ENCODE measurements at places on chromosomes 7 and 10. TPM values are rescaled to one million over a fixed set of nuclear protein-coding genes. Genes with fewer than 3 reads are reported as not detected.

PLXDC2 gene
- 33.2 TPM for total RNA-seq

TMEM130 gene
- 1.5 TPM for total RNA-seq

ADAP1 gene
- 5.8 TPM for total RNA-seq

DNA sequence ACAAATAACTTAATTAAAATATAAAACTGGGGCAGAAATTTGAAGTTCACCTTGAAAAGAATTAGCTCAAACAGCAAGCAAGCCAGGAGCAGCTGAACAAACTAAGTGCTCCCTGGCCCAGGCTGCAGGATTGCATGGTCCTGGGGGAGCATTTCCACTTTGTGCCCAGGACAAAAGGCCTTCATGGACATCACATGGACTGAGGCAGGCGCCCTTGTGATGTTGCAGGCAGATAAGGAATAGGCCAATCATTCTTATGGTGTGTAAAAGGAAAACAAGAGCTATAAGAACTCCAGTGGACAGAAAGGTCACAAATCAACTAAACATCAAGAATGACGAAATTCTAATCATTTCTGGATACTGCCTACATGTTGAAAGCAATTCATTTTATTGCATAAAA is 17.5 kb upstream of the TECTB start:
- no peaks in the 10 kb centered on the region for H3K36me3 ChIP-seq
- no peak overlapping the region for H3K4me3 ChIP-seq
- peaks cover 1% of the 10 kb centered on the region for H3K27me3 ChIP-seq

DNA sequence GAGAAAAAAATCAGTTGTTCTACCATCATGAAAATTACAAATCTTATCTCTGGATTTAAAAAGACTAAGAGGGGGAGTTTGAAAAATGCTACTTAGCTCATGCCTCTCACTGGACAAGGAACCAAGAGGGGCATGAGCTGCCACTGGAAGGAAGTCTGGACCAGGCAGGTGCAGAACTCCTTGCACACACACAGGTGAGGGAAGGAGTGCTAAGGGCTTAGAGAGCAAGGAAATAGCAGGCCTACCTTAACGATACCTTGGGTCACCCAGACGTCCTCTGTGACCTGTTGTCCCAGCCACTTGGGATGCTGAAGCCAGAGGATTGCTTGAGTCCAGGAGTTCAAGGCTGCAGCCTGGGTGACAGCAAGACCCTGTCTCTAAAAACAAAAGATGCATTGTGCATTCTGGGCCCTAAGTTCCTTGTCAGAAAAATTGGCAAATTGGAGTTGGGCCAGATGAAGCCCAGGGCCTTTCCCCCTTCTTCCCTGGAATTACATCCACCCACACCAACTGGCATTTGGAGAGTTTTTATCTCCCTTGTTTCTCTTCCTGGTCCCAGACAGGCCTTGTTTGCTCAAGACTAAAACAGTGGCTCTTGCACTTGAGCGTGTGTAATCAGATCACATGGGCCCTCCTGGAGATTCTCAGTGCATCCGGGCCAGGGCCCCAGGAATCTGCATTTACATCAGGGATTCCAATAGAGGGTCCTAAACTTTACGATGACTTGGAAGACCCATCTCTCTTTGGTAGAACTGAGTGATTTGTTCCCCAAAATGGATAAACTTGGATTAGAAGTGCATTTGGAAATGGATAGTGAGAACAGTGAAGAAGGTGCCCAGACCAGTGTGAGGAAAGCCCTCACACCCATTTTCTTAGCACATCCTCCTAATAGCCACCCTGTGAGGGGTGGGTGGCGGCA is 3.0 kb downstream of the DDIT4 start:
- H3K4me3 ChIP-seq: peak overlapping the region; percentile 98
- no peak for DNase-seq
- peaks cover 51% of the 10 kb centered on the region for H3K4me1 ChIP-seq
- H3K27ac ChIP-seq: peak overlapping the region; percentile 100
- peaks cover 19% of the 10 kb centered on the region for H3K36me3 ChIP-seq
- no peaks in the 10 kb centered on the region for H3K27me3 ChIP-seq

GRCh38 chr10:68010426-68010940 is 64.6 kb downstream of the HERC4 start:
- no peaks in the 10 kb centered on the region for H3K4me1 ChIP-seq
- DNase-seq: no peak
- H3K36me3 ChIP-seq: peaks cover 34% of the 10 kb centered on the region
- no peaks in the 10 kb centered on the region for H3K27me3 ChIP-seq
- no peak overlapping the region for H3K27ac ChIP-seq

DNA sequence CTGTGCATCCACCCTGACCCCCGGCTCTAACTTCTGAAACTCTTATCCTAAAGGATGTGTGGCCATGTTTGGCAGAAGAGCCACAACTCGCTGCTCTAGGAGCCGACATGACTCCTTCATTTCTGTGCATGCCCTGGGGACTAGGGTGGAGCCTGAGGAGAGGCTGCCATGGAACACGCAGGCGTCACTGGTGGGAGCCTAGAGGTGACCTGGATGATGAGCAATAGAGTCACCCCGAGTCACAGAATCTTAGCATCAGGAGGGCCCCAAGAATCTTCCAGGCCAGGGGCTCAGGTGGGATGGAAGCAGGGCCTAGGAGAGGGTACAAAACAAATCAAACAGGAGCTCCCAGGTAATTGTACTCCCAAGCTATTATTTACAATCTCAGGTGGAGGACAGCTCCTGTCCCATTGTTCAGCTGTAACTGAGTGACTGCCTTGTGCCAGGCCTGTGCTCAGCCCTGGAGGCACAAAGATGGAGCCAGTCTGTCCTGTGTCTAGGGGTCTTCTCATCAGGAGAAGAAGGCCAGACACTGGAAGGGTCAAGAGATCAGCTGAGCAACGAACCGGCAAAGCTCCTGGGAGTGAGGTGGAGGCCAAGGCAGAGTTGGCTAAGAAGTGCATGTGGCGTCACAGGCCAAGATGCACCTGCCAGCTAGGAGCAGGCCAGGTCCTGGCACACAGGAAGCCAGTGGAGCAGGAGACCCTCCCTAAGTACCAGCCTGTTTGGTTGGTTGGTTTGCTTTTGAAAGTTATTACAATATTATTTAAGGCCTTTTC is 5.8 kb upstream of the ZNF22 start:
- no peak for DNase-seq
- peak overlapping the region; percentile 52 for H3K27ac ChIP-seq
- H3K4me3 ChIP-seq: no peak overlapping the region

GDF2 gene
- not detected for total RNA-seq

DNA sequence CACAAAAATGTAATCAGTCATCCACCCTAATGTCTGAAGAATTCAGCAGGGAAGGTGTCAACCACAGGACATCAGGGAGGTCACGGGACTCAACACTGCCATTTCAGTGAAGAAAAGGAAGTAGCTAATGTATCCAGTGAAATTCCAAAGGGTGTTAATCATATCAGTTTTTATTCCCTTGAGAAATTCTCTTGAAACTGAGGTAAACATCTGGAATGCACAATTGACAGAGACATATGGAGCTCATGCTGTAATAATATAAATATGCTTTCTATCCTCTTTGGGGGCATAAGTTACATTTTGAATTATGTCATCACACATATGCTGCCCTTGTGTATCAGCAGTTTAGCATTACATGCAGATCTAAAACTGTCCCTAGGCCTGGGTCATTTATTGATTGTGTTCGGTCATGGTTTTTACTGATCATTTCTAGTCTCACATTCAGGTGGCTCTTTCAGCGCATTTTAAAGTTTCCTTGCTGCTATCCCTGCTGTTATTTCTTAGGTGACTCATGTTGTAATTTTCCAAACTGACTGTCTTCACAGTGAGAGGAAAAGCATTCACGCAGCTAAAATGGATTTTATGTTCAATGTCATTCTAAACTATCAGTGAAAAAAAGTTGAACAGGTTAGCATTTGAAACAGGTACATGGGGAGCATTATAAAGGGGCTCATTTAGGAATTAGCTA is 273.9 kb downstream of the TSPAN12 start:
- no peak for DNase-seq
- no peaks in the 10 kb centered on the region for H3K36me3 ChIP-seq
- H3K4me1 ChIP-seq: peaks cover 19% of the 10 kb centered on the region
- H3K27ac ChIP-seq: peak overlapping the region; percentile 39

DNA sequence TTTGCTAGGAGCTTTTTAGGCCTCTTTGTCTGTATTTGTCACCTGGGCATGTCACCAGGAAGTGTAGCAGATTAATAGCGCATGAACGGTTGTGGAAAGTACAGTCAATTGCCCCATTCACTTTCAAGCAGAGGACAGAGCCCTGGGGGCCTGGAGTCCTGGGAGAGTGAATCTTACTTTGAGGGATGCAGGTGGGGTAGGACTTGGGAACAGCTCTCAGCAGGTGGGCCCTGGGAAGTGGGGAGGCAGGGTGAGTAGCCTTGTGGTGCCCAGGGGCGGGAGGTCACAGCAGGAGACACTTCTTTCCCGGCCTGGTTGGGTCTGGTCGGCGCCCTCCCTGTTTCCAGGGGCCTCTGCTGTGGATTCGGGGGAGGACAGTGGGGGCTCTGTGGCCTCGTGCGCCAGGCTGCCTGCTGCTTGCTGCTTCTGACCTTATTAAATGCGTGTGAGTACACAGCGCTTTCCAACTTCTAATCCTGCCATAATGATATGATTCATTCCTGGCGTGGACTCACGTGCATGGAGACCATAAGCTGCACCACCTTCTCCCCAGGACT is 51.6 kb upstream of the AQP1 start:
- H3K27me3 ChIP-seq: no peaks in the 10 kb centered on the region
- H3K4me1 ChIP-seq: peaks cover 13% of the 10 kb centered on the region
- H3K27ac ChIP-seq: no peak overlapping the region
- no peak for DNase-seq

- no peaks in the 10 kb centered on the region for H3K27me3 ChIP-seq
- no peak overlapping the region for H3K4me3 ChIP-seq
- DNase-seq: no peak
- no peak overlapping the region for H3K27ac ChIP-seq
- H3K36me3 ChIP-seq: peaks cover 26% of the 10 kb centered on the region
- no peaks in the 10 kb centered on the region for H3K4me1 ChIP-seq
Observed at GRCh38 chr7:92517631-92518030, 10.7 kb downstream of the PEX1 start.

- H3K4me1 ChIP-seq: peaks cover 2% of the 10 kb centered on the region
- peaks cover 8% of the 10 kb centered on the region for H3K36me3 ChIP-seq
- H3K27me3 ChIP-seq: no peaks in the 10 kb centered on the region
Observed at GRCh38 chr7:117837841-117838240, 35.4 kb downstream of the CTTNBP2 start.

DNA sequence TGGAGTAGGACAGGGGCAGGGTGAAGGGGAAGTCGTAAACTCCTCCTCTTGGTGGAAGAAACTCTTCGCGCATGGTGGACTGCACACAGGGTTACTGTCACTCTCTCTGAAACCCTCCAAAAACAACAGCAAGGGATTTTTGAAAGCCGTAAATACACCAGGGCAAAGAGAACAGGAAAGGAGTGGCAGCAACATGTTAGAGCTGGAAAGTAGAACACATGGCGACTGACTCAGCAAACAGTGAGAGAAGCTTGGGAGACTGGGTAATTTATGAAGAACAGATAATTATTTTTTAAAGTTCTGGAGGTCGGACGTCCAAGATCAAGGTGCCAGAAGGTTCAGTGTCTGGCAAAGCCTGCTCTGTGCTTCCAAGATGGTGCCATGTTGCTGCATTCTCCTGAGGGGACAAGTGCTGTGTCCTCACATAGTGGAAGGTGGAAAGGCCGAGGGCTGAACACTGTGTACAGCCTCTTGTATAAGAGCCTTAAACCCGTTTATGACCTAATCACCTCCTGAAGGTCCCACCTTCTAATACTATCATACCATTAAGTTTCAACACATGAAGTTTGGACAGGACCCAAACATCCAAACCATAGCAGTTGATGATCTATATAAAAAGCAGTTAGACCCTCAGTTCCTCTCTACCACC is 22.5 kb upstream of the C10orf53 start:
- no peaks in the 10 kb centered on the region for H3K36me3 ChIP-seq
- no peak for DNase-seq
- H3K4me3 ChIP-seq: no peak overlapping the region
- no peaks in the 10 kb centered on the region for H3K4me1 ChIP-seq
- H3K27me3 ChIP-seq: peaks cover 7% of the 10 kb centered on the region

- DNase-seq: no peak
- H3K4me1 ChIP-seq: no peaks in the 10 kb centered on the region
- no peaks in the 10 kb centered on the region for H3K36me3 ChIP-seq
- H3K27ac ChIP-seq: no peak overlapping the region
- no peak overlapping the region for H3K4me3 ChIP-seq
- no peaks in the 10 kb centered on the region for H3K27me3 ChIP-seq
Observed at GRCh38 chr7:122726881-122727280, 24.2 kb upstream of the RNF148 start.

TMEM72 gene
- not detected for total RNA-seq

DNA sequence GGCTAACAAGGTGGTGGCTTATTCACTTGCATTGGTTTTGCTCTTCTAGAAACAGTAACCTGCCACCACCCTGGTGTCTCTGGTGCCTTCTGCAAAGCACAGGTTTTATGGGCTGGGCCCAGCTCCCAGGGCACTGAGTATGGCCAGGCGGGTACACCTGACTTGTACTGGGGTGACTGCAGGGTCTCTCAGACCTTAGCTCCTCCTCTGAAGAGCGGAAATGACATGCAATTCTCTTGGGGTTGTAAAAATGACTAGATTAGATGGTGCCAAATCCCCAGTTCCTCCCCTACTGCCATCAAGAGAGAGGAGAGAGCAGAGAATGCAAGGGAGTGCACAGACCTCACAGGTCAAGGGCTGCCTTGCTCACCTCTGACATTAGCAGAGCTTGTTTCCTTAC is 14.7 kb downstream of the ESYT2 start:
- no peaks in the 10 kb centered on the region for H3K27me3 ChIP-seq
- DNase-seq: no peak
- peaks cover 96% of the 10 kb centered on the region for H3K4me1 ChIP-seq
- peak overlapping the region; percentile 58 for H3K4me3 ChIP-seq

GRCh38 chr10:53606981-53607380 is 834.4 kb upstream of the MBL2 start:
- no peak for DNase-seq
- no peaks in the 10 kb centered on the region for H3K36me3 ChIP-seq
- no peak overlapping the region for H3K4me3 ChIP-seq
- H3K27me3 ChIP-seq: peaks cover 23% of the 10 kb centered on the region
- no peaks in the 10 kb centered on the region for H3K4me1 ChIP-seq

GRCh38 chr7:24739306-24739705 is 18.0 kb downstream of the GSDME start:
- H3K27ac ChIP-seq: no peak overlapping the region
- no peak overlapping the region for H3K4me3 ChIP-seq
- H3K27me3 ChIP-seq: no peaks in the 10 kb centered on the region
- no peak for DNase-seq
- H3K36me3 ChIP-seq: peaks cover 9% of the 10 kb centered on the region

ITIH2 gene
- total RNA-seq: not detected

GRCh38 chr10:103897241-103897774 is 20.7 kb downstream of the STN1 start:
- H3K4me1 ChIP-seq: peaks cover 71% of the 10 kb centered on the region
- no peak overlapping the region for H3K4me3 ChIP-seq
- peak overlapping the region; percentile 66 for H3K27ac ChIP-seq
- peaks cover 20% of the 10 kb centered on the region for H3K36me3 ChIP-seq
- H3K27me3 ChIP-seq: no peaks in the 10 kb centered on the region

GRCh38 chr7:99953649-99954048 is 22.2 kb downstream of the AZGP1 start:
- no peak for DNase-seq
- no peak overlapping the region for H3K4me3 ChIP-seq
- no peak overlapping the region for H3K27ac ChIP-seq
- no peaks in the 10 kb centered on the region for H3K36me3 ChIP-seq

MEIG1 gene
- total RNA-seq: 1.0 TPM

INPP5A gene
- total RNA-seq: 35.0 TPM

GRCh38 chr7:157423348-157423747 is 86.5 kb downstream of the DNAJB6 start:
- no peak overlapping the region for H3K4me3 ChIP-seq
- H3K36me3 ChIP-seq: no peaks in the 10 kb centered on the region
- H3K27ac ChIP-seq: no peak overlapping the region
- H3K4me1 ChIP-seq: peaks cover 7% of the 10 kb centered on the region

RAPGEF5 gene
- total RNA-seq: 0.21 TPM

OPALIN gene
- total RNA-seq: not detected

Data from osteocyte (in vitro differentiated cells).